ENCODE measurements at places on chromosomes 11 and 22.

DNA sequence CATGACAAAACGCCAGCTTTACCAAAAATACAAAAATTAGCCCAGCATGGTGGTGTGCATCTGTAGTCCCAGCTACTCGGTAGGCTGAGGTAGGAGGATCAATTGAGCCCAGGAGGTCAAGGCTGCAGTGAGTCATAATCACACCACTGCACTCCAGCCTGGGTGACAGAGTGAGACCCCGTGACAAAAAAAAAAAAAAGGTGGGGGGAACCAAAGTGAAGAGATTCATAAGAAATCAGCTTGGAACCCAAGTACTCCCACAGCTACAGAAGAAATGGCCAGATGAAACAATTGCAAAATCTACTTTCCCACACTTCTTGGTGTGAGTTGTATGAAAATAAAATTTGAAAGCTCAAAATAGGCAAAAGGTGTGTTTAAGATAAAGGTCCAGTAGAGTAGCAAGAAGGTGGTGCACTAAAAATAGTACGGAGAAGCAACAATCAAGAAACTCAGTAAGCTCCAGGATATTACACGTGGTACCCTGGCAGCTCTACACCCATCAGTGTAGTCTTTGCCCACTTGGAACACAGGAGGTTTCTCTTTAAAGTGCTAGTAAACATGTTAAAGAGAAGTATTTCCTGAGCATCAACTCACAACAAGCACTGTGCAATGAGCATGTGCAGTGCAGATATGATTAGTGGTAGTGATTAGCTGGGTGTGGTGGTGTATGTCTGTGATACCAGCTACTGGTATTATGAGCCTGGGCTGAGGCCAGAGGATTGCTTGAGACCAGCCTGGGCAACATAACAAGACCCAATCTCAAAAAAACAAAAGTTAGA, 5.3 kb downstream of the HARBI1 start:
- DNase-seq: no peak

GRCh38 chr11:57200917-57201316, 19.2 kb downstream of the LRRC55 start:
- no peak for DNase-seq

- DNase-seq: no peak
Measured at GRCh38 chr11:11836676-11837231, 5.0 kb upstream of the USP47 start.

- DNase-seq: peak; percentile 49
Measured at GRCh38 chr22:44540756-44541670, 43.0 kb upstream of the RTL6 start.

DNA sequence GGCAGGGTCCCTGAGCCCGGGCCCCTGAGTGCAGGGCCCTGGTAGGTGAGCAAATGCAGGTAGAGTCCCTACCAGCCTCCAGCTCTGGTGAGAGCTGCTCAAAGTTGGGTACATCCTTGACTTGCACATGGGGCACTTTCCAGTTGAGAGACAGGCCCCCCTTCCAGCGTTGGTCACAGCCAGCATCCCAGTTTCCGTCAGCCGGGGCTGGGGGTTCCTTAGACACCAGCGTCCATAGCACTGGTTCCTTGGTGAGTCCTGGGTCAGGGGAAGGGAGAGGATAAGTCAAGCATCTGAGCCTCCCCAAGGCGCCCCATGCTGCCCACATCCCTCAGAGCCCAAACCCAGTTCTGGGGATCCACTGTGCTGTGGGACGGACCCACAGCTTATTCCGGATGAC, 5.6 kb downstream of the PNPLA5 start:
- no peak for DNase-seq

DNA sequence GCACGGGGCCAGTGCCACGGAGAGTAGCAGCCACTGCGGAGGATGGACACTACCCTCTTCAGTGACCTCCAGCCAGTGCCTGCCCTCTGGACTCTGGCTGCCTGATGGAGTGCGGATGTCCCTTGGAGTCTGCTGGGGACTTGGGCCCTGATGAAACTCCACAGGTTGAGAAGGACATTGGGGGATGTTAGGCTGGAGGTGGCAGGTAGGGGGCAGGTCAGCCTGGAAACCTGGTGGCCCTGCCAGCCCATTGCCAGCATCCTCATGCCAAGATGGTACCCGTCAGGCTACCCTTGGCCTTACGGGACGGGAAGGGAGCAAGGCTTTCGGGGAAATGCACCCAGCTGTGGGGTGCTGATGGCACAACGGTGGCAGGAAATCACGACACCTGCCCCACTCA, 4.0 kb downstream of the CABP7 start:
- DNase-seq: no peak

DNA sequence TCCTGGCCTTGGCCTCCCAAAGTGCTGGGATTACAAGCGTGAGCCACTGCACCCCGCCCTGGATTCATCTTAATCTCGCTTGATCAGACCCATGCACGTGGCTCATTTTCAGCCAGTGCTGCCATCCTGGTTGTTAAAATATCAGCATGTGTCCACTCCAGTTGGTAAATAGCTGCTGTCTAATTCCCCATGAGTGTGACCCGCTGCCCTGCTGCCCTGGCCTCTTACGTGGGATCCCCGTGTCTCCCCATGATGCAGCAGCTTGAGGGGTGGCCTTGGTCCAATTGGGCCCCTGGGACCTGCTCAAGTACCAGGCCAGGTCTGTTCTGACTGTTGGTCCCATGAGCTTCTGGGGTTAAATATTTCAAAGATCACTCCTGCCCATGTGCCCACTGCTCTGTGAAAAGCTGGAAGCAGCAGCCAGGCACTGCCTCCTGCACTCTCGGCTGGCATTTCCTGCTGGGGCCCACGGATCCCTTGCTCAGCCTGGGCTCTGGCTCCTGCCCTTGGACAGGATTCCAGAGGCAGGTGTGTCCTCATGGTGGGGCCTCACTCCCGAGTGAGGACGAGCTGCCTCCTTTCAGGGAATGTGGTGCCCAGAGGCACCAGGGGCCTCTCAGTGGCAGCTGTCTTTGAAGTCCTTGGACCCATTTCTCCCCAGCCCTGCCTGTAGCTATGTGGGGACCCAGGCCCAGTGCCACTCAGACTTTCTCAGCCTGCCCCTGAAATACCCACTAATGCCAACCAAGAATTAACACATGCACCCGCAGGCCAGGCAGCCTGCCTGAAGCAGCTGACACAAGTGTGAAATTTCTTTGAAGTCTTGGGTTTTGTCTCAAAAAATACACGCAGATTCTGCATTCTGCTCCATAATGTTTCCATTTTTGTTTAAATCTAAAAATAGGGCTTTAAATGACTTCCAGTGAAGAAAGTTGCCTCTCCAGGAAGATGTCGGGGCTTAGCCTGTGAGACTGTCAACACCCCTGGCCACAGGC, 38.1 kb upstream of the PRDM11 start:
- no peak for DNase-seq

DNA sequence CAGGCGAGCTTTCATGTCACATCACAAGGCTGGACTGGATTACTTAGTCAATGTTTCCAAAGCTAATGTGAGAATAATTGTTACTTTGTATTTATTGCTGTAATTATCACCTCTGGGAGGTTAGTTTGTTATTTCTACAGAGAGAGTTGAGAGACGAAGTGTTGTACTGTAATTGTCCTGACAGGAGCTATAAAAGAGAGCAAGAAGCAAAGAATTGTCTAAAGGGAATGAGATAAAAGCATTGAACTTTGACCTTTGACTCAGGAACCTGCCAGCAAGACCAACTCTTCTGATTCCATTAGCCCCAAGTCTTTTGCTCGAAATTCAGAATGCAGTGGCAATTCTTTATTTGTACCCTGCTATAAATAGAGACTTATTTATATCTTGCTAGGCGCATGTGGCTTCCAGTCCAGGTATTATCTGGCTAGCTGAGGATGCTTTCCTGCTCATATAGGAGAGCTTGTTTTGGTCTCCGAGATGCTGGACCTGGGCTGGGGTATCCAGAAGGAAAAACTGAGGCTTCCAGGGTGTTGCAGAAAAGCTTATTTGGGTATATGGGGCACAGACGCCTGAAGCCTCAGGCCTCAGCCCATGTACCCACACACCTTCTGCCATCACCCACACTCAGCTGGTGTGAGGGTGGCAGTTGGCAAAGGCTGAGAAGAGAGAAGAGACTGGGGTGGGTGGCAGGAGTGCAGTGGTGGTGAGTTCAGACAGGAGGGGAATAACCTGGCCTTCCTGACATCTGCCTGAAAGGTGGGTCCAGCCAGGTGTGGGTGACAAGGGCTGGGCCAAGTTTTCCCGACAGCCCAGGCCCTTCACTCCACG, 40.7 kb downstream of the SYT13 start:
- no peak for DNase-seq

DNA sequence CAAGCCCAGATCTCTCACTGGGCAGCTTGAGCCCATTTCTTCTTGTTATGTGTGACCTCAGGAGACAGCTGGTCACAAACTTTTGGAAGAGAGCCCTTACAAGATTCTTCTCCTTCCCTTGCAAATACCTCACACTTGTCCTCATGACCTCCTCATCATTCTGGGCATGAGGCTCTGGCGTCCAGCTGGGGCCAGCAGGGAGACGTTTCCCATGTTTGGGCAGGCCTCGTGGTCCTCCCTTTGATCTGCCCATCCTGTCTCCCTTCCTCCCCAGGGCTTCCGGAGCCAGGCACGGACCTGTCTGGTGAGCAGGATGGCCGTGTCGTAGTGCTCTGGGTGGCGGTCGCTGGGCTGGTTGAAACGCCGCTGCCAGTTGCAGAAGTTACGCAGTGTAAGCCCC, 9.7 kb downstream of the ADAMTS8 start:
- no peak for DNase-seq

- DNase-seq: peak; percentile 76
Measured at GRCh38 chr11:14413307-14414069, 54.5 kb upstream of the RRAS2 start.

DNA sequence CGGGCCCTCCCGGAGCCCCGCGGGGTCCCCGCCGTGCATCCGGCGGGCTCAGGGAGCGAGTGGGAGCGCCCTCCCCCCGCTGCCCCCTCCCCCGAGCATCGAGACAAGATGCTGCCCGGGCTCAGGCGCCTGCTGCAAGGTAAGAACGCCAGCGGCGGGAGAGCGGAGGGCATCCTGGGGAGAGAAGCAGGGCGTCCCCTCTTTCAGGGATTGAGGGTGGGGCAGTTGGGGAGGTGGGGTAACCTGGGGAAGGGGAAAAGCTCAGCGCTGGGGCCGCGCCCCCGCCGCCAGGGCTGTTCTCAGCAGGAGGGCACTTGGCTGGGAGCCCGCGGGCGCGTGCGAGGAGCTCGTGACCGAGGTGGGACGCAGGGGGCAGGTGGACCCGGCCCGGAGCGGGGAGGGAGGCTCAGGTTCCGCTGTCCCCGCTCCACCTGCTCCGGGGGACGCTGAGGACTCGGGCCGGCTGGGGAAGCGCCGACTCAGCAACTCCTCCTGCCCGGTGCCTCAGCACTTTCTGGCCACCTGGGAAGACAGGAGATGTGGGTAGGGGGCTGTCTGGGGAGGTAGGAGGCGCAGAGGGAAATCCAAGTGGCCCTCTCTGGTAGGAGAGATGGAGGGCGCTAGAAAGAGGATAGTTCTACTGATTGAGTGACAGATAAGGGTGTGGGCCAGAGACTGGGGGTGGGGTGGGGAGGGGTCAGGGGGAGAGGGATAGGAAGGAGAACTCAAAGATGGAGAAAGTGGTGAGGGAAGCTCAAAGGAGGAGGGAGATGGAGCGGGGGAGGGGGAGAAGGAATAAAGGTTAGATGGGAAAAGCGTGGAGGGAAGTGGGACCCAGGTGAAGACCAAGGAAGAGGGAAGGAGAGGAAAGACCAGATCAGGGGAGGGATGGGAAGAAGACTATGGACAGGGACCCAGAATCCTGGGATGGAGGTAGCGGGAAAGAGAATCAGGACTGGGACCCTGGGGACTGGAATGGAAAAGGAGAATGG, 726 bp downstream of the RTN4RL2 start:
- no peak for DNase-seq

GRCh38 chr11:16373768-16374167, 17.4 kb upstream of the SOX6 start:
- DNase-seq: no peak

- peak; percentile 62 for DNase-seq
Measured at GRCh38 chr11:72807792-72808191, 6.4 kb upstream of the ATG16L2 start.

- DNase-seq: no peak
Measured at GRCh38 chr11:19577391-19577975, 135.2 kb upstream of the NAV2 start.

DNA sequence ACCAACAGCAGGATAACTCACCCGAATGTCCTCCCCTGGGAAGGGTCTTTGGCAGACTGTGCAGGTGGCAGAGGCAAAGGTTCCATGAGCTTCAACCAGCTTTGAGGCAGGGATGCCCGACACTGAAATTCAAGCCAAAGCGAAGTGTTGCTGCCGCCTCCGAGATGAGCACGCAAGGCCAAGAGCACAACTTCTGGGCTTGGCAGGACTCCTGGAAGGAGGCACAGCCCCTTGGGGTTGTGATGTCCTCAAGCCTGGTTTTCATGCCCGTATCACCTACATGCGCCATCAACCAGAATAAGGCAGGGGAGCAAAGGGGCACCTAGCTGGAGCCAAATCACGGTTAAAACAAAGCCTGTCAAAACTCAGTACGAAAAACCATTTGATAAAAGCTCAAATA, 5.7 kb downstream of the SIRT3 start:
- no peak for DNase-seq

DNA sequence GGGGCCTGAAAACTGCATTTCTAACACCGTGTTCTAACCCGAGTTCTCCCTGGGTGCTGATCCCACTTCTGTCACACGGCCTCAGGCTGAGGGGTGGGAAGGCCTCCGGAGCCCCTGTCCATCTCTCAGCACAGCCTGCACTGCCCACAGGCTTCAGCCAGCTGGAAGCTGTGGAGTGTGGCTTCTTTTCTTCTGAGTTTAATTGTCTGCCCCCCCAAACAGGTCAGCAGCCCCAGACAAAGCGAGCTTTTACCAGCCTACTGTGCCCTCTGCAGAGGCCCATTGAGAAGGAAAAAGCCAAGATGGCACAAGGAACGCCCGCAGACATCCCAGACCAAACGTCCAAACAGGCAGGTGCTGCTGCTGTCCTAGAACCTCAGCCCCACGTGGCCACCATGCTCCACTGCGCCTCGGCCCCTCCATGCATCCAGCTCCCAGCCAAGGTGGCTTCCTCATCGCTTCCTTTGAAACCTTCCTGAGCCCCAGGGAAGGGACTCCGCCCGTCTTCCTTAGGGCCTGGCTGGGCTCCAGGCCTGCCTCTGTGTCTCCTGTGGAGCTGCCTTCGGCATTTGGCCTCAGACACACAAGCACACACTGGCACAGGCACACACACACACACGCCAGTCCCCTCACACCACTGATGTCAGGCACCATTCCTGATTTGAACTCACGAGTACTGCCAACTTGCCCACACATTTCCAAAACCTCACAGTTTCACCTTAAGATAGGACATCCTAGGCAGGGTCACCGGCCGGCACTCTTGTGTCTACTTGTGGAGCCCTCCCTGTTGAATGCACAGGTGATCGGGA, 1.7 kb downstream of the MOB2 start:
- no peak for DNase-seq

DNA sequence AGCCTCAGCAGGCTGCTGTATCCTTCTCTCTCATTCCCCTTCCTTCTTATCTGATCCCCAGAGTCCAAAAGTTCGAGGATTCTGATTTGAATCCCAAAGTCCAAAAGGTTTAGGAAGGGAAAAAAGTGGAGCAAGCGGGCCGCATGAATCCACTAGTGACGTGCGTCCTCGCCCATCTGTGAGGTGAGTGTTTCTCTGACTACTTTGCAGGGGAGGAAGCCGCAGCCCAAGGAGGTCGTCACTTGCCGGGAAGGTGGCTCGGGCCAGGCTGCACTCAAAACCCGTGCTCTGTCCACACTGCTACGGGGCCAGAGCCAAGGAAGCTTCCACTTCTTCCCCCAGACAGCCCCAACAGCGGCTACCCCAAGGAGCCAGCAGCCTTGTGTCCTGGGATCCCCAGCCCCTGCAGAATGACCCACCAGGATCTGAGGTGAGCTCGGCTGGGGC, 16.3 kb downstream of the SLC25A18 start:
- DNase-seq: no peak

GRCh38 chr22:39090426-39091064, 6.5 kb upstream of the APOBEC3H start:
- no peak for DNase-seq

GRCh38 chr11:111601979-111602864, at the start of gene SIK2:
TSS of gene SIK2 (plus strand) at chr11:111602449. CDS start at chr11:111602564, 115 bp downstream.
- DNase-seq: peak; percentile 91

All from suppressor macrophage treated with lipopolysaccharide for 4 hours (primary cell).